Stimulated activated naive CD4-positive, alpha-beta T cell (primary cell): ENCODE measurements at places on chromosomes 7 and 10.

GRCh38 chr7:14389181-14389591 lies 399.7 kb upstream of the ETV1 start:
- no peak for DNase-seq

DNA sequence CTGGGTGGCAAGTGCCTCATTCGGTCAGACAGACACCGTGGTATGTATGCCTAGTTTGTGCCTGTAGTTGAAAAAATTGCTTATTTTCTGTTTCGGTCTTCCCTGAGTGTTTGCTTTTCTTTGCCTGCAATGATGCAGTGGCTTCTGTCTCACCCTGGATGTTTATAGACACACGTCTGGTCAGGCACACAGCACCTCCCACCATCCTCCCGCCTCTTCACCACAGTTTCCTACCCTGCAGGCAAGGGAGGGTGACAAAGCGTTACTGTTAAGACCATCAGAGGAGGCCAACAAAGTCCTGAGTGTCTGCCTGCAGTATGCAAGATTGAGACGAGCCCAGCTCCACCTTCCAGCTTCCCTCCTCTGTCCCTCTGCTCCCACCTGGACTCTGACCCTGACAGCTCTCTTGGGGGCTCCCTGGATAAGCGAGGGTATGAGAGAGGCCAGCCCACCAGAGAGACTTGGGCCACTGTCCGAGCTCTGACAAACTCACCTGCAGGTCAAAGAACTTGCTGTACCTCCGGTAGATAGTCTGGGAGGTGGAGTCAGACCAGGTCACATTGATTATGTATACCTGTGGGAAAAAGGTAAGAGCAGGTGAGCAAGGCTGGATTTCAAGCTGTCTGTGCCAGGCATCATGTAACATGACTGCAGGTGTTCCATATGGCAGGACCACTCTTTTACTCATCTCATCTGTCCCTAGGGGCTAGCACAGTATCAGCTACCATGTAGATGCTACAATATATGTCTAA lies 54.4 kb downstream of the SH3PXD2A start:
- no peak for DNase-seq

DNA sequence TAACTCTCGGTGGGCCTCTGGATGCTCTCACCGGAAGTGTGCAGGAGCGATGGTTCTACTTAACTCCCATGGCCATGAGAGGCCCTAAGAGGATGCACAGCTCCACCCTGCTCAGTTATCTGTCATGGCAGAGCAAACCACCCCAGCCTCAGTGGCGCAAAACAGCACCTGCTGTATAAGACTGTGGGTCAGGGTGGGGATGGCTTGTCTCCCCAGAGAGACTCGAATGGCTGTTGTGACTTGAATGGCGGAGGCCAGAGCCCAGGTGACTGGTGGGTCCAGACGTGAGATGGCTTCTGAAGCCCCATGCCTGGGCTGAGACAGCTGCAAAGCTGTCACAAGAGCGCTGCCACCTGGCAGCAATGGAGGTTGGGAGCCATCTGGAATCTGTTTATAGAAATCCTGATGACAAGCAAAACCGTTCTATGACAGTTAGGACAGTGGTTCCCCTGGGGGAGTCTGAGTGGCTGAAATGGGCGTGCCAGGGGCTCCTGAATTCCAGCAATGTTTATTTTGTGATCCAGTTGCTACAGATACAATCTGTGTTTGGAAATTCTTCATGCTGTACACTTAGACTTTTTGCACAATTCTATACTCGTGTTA lies 490.5 kb downstream of the TCERG1L start:
- DNase-seq, result no peak

DNA sequence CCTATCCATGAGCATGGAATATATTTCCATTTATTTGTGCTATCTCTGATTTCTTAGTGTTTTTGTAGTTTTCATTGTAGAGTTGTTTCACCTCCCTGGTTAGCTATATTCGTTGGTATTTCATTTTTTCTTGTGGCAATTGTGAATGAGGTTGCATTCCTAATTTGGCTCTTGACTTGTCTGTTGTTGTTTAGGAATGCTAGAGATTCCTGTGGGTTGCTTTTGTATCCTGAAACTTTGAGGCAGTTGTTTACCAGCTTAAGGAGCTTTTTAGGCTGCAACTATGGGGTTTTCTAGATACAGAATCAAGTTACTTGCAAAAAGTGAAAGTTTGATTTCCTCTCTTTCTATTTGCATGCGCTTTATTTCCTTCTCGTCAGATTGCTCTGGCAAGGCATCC lies 304.7 kb upstream of the GRM3 start:
- DNase-seq, result no peak

- no peak for DNase-seq
Observed at GRCh38 chr7:50470250-50471163, 20.4 kb upstream of the FIGNL1 start.

- no peak for DNase-seq
Observed at GRCh38 chr10:122303271-122304053, 32.4 kb downstream of the BTBD16 start.

DNA sequence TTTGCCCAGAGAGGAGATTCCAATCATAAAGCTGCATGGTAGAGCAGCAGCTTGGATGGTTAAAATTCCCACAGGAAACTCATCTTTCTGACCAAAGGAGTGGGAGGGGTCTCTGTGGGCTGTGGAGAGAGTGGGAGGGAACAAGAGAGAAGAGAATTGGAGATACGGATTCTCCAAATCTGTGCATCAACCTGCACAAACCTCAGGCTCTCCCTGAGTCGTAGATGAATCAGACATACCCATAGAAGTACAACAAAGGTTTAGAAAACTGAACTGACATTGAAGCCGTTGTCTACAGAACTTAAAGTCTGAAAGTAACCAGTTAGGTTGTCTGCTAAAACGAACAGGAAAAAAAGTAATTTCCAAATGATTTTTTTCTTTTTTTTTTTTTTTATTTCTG lies 41.9 kb downstream of the CYCS start:
- DNase-seq, result no peak

GRCh38 chr7:43559171-43559945 lies 23.6 kb upstream of the STK17A start:
- no peak for DNase-seq

DNA sequence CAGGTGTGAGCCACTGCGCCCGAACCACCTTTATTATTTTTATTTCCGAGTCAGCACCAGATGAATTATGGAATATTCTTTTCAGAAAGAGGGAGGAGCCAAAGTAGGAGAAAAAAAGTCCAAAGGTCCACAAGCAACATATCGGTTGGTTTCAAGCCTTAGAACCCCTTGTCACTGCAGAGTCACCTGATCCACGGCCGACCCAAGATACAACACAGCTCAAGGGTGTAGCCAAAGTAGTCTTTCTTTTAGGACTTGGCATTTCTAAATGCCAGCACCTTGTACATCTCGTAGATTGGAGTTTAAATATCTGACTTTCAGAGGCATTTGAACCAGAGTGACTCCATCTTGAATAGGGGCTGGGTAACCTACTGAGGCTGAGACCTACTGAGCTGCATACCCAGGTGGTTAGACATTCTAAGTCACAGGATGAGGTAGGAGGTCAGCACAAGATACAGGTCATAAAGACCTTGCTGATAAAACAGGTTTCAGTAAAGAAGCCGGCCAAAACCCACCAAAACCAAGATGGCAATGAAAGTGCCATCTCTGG lies 113.9 kb upstream of the ANLN start:
- DNase-seq, result no peak

- DNase-seq, result no peak
Observed at GRCh38 chr10:22583683-22584082, 130.7 kb downstream of the PIP4K2A start.

- no peak for DNase-seq
Observed at GRCh38 chr10:130934293-130935127, 377.0 kb downstream of the TCERG1L start.

DNA sequence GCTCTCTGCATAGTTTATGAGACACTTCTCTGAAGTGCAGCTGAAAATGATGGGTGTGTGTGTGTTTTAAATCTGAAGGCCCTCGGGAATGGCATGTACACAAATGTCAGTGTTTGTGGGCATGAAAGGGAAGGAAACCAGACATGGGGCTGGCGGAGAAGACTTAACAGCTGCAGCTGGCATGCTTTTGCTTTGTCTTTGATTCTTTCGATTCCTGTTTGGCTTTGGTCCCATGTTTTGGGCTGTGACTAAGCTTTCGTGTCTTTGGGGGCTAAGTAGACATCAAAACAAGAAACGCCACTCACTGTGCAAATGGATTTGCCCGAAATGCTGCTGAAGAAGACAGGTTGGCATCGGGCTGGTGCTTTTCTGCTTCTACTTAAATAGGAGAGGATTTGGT lies 179.3 kb downstream of the PFKFB3 start:
- no peak for DNase-seq

- no peak for DNase-seq
Observed at GRCh38 chr7:102167254-102167653, 119.4 kb upstream of the SH2B2 start.

DNA sequence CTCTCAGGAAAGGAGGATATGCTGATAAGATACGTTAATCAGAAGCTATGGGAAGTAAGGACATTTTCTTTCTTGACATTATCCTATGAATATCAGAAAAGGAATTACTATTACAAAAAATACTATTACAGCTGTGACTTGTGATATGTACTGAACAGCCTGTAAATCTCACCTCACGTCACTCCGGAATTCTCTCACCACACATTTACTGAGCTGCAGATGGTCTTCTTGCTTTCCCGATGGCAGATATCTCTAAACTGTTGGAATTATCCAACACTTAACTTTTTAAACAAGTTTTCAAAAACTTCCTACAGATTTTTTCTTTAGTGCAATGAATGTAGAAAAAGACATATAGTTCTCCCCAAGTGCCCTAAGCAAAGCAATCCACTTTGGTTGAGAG lies 313.4 kb downstream of the GPR37 start:
- no peak for DNase-seq

DNA sequence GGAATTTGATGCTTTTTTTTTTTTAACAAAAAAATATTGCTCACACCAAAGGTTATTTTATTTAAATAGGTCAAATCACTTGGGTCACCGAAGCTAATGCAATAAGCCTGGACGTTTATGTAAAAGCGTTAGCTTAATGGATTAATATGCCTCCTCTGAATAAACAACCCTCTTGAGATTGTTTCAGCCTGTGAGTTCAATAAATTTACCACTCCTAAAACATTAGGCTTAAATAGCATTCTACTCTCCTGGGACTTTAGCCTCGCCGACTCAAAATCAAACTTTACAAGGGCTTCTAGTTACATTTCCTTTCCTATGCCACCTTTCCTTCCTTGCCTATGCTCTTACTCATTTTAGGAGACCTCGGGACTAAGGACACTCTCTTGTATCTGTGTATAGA lies 79.3 kb downstream of the DNAJB9 start:
- DNase-seq, result no peak

DNA sequence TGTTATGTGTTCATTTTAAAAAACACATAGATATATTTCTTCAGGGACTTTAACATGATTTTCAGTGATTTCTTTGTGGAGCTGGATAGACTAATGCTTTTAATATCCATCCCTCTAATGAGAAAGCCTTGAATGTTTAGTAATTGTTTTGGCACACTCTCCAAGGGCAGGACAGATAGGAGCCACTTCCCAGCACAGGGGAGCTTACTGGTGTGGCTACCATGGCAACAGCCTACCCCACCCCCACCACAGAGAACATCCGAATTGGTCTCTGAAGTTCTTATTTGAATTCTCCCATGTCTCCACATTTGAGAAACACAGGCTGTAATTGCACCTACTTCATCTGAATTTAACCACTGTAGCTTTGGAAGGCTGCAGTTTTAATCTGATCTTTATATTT lies 87.7 kb downstream of the PRKG1 start:
- DNase-seq, result no peak

DNA sequence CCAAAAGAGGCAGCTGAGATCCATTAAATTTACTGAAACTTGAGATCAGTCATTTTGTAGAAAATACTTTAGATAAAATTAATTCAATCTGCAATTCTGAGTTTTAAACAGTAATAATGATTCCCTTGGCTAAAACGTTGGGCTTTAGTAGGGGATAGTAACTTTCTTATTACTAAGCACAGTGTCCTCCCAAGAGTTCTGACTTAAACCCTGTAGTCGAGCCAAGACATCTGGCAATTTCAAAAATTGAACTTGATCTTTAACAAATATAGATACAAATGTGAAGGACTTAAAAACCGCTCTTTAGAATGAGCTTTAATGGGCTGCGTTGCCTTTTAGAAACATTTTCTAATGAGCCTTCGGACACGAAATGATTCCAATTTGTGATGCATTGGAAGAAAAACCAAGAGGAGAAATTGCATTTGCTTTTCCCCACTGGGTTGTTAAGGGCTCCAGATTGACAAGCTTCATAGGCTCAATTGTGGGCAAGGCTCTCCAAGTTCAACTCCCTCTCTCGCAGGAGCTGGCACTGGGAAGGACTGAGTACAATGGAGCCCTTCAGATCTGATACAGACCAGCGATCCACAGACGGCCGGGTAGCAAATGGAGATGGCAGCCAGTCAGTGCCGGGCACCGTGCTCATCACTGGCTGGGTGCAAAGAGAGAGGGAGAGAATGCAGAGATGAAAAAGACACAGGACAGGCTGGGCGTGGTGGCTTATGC lies 921.3 kb upstream of the AUTS2 start:
- DNase-seq, result no peak

- no peak for DNase-seq
Observed at GRCh38 chr7:159095979-159096411, 48.7 kb downstream of the VIPR2 start.

DNA sequence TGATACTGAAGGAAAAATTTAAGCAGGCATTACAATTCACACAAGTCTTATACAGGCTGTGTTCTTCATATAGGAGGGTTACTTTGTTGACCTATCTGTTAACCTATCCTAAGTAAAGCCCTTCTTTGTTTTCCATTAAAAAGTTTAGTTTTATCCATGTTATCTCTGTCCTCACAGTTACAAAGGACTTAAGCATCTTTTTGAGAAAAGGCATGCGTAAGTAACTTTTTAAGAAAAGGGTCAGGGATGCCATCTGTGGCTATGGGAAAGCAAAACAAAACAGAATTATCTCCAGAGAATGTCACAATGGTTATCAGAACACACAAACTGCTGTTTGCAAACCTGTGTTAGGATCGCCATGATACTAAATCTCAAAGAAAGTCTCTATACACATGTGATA lies 295.8 kb upstream of the MTPN start:
- no peak for DNase-seq

DNA sequence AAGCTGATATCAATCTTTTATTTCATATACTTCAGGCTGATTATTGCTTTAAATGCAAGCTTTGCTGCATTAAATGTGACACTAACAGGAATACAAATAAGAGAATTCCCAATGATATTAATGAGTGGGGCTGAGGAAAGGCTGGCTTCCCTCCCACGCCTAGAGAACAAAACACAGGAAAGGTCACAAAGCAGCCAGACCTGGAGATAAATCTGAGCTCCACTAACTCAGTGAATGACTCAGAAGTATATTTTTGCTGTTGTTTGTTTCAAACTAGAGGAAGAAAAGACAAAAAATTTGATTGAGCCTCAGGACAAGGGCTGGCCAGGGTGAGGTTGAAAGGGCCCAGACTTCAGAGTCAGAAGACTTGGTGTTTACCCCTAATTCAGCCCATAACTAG lies 88.1 kb downstream of the XPNPEP1 start:
- no peak for DNase-seq

- no peak for DNase-seq
Observed at GRCh38 chr7:138848056-138848980, 50.3 kb upstream of the ATP6V0A4 start.

GRCh38 chr10:82660205-82660604 lies 785.2 kb downstream of the NRG3 start:
- DNase-seq, result no peak

GRCh38 chr10:102773986-102774385 lies 30.2 kb downstream of the WBP1L start:
- DNase-seq, result no peak
